WTC11 (cell line): ENCODE measurements at places on chromosomes 3 and 15.

- H3K4me1 ChIP-seq: no peaks in the 10 kb centered on the region
- H3K36me3 ChIP-seq: no peaks in the 10 kb centered on the region
- H3K27ac ChIP-seq: no peak overlapping the region
- DNase-seq: no peak
These were observed 28.9 kb downstream of the INSYN1 start for GRCh38 chr15:73724212-73724611.

- peaks cover 10% of the 10 kb centered on the region for H3K27me3 ChIP-seq
- H3K36me3 ChIP-seq: no peaks in the 10 kb centered on the region
- H3K4me3 ChIP-seq: no peak overlapping the region
- no peaks in the 10 kb centered on the region for H3K4me1 ChIP-seq
- H3K27ac ChIP-seq: no peak overlapping the region
These were observed 20.2 kb upstream of the CCDC66 start for GRCh38 chr3:56536735-56537134.

DNA sequence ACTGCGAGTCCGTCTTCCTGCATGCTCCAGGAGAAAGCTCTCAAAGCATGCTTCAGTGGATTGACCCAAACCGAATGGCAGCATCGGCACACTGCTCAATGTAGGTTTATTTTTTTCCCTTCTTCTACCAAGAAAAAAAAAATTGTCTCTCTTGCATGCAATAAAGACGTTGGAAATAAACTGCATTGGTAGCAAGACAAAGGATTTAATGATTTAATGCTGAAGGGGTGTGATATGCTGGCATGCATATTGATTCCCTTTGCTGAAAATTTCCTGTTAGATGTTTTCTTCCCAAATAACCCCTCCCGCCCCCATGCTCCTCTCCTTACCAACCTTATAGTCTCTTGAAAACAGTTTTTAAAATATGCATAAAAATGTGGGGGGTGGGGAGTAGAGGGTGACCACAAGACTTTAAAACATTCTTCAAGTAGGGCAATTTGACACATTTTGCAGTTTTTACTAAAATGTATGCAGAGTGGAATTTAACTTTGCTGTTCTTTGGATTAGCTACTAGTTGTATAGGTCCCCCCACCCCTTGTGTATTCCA is 799 bp downstream of the RARB start:
- peaks cover 62% of the 10 kb centered on the region for H3K4me1 ChIP-seq
- H3K4me3 ChIP-seq: peak overlapping the region; percentile 77
- H3K27me3 ChIP-seq: peaks cover 31% of the 10 kb centered on the region
- no peak overlapping the region for H3K27ac ChIP-seq
- DNase-seq: no peak

GRCh38 chr15:41851167-41851523 is 12.5 kb downstream of the PLA2G4B start:
- no peak overlapping the region for H3K4me3 ChIP-seq
- no peak for DNase-seq
- H3K36me3 ChIP-seq: peaks cover 10% of the 10 kb centered on the region
- peak overlapping the region; percentile 57; the same call in 1 of the 2 replicates for H3K27ac ChIP-seq
- peaks cover 4% of the 10 kb centered on the region for H3K4me1 ChIP-seq

- H3K27ac ChIP-seq: no peak overlapping the region
- peak overlapping the region; percentile 77 for H3K4me3 ChIP-seq
- peaks cover 31% of the 10 kb centered on the region for H3K27me3 ChIP-seq
- H3K4me1 ChIP-seq: peaks cover 67% of the 10 kb centered on the region
These were observed 511 bp upstream of the RARB start for GRCh38 chr3:25427563-25427941.

GRCh38 chr3:183591881-183592521 is 36.5 kb upstream of the KLHL6 start:
- no peak for DNase-seq
- peaks cover 21% of the 10 kb centered on the region for H3K4me1 ChIP-seq

GRCh38 chr15:29045717-29046116 is 159.9 kb downstream of the APBA2 start:
- peaks cover 8% of the 10 kb centered on the region for H3K4me1 ChIP-seq
- H3K4me3 ChIP-seq: no peak overlapping the region
- DNase-seq: no peak
- no peak overlapping the region for H3K27ac ChIP-seq
- H3K27me3 ChIP-seq: no peaks in the 10 kb centered on the region
- no peaks in the 10 kb centered on the region for H3K36me3 ChIP-seq

- no peak for DNase-seq
- no peaks in the 10 kb centered on the region for H3K27me3 ChIP-seq
- H3K4me3 ChIP-seq: no peak overlapping the region
- no peaks in the 10 kb centered on the region for H3K36me3 ChIP-seq
- H3K27ac ChIP-seq: peak overlapping the region; percentile 77; the same call in 1 of the 2 replicates
These were observed 515.5 kb downstream of the CADM2 start for GRCh38 chr3:85474241-85474640.

DNA sequence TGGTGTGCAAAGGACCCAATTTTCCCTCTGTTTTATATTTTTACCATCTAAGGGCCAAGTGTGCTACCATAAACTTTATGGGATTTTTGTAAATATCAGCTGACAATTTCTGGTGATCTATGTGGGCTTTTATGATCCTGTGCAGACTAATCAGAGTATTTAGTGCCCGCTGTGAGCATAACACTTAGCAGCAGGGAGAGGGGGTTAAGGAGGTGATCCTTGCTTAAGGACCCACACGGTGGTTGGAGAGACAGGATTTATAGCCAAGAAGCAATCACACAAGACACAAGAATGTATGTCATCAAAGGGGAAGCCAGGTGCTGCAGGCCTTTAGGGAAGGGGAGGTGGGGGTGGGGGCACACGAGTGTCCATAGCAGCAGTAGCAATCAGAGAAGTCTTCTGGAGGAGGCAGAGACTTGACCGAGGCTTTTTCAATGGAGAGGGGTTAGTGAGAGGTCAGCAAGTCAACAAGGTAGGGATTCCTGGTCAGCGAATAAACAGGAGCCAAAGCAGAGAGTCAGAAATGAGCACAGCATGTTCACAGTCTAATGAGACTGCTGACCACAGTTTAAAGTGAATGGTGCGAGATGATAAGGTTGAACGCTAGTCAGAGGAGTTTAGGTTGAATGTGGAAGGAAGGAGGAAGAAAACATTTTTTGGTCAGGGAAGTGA is 4.5 kb upstream of the CACNA1D start:
- H3K4me3 ChIP-seq: no peak overlapping the region
- no peak overlapping the region for H3K27ac ChIP-seq
- no peak for DNase-seq
- no peaks in the 10 kb centered on the region for H3K36me3 ChIP-seq
